WTC11 (cell line): ENCODE measurements at places on chromosomes 3 and 15.
A peak's percentile ranks its signal among the peaks of the same experiment; 100 is the strongest.

DNA sequence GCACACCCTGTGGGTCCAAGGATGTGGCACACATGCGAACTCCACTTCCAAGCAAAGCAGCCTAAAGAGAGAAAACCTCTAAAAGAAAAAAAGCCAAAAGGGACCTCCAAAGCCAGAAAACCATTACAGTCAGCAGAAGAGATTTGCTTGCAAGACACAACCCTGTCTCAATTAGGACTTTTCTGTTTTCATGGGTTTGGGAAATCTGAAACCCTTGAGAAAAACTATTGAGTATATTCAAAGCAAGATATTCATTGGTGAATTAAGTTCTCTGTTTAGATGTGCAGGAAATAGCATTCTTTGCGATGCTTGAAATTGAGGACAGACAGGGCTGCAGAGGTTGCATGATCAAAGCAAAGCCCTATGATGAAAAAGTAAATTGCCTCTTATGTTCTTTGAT is 10.2 kb upstream of the LDHAL6B start:
- no peak for DNase-seq

- peak; percentile 95 for DNase-seq
These were observed 50.3 kb downstream of the LHFPL4 start for GRCh38 chr3:9503283-9503682.

GRCh38 chr3:114550165-114550564 is 256.3 kb downstream of the TIGIT start:
- no peak for DNase-seq

DNA sequence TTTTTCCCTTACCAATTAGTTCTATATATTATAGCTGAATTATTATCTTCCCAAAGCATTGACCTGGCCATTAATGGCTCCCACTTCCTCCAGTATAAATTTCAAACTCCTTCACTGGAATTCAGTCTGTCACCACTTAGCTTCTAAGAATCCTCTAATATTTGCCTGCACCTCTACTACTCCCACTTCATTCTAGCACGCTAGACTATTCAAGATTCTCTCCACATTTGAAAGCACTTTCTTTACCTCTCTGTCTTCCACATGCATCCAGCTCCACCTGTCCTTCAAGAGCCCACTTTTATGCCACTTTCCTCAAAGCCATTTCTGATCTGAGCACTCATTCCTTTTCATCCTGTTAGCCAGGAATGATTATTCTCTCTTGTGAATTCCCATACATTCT is 15.0 kb downstream of the SENP8 start:
- no peak for DNase-seq

DNA sequence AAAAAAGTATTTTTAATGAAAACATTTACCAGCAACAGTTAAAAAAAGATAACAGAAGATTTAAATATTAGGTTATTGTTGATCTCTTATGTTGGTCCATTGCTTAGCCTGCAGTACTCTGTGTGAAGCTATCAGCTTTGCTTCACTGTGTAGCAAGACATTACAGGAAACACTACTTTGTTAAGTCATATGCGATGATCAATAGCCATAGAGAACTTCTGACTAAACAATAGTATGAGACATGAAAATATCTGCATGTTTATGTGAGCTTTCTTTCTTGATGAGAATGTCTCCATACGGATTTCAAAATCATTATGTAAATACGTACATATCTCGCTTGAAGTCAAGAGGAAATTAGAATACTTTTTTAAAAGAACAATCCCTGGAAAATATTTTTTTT is 27.0 kb upstream of the CAPN3 start:
- DNase-seq = no peak

DNA sequence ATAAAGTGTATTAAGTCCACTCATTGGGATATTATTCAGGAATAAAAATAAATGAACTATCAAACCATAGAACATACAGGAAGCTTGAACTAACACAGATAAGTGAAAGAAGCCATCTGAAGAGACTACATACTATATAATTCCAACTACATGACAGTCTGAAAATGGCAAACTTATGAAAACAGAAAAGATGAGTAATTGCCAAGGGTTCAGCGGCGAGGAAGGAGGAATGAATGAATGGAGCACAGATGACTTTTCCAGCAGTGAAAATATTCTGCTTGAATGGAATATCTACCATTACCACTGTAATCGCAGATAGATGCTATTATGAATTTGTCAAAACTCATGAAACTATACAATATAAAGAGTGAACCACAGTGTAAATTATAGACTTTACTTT is 79.7 kb downstream of the PEAK1 start:
- no peak for DNase-seq

DNA sequence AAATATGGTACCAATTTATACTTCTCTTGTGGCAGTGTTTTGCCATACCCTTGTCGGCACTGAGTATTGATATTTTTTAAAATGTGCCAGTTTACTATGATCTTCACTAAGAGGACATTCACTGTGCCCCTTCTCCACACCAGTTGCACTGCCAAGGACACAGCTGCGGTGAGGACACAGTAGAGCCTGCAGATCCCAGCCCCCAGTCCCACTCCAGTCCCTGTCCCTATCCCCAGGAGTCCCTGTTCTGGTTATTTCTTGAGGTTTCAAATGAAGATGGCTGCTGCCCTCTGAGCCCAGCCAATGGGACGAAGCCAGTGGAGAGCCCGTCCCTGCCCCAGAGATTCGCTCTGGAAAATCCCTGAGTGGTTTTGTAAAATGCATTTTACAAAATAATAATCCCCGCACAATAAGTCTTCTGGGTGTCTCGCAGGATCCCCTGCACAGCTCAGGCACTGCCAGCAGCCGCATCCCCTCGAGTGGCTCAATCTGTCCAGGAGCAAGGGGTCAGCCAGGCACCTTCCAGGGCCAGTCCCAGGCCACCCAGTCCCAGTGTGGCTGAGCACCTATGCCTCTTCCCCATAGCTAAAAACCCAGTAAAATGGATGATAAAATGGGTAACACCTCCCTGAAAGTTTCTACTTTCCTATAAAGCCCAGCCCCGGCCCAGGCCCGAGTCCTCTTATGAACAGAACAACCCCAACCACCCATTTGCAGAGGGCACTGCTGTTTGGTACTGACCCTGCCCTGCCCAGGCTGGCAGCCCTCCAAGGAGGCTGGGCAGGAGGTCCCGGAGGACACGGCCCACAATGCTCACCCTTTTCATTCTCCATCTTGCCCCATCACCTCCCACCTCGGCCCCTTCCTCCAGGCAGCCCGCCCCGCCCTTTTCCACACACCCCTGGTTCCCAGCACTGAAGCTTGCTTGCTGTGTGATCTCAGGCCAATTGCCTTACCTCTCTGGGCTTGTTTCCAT is 91.1 kb downstream of the VGLL4 start:
- no peak for DNase-seq

GRCh38 chr3:1955750-1956149 is 142.9 kb upstream of the CNTN4 start:
- DNase-seq = no peak

GRCh38 chr3:120983841-120984240 is 75.8 kb downstream of the STXBP5L start:
- DNase-seq = no peak

- no peak for DNase-seq
These were observed 141.7 kb downstream of the OSBPL10 start for GRCh38 chr3:31839144-31839917.

DNA sequence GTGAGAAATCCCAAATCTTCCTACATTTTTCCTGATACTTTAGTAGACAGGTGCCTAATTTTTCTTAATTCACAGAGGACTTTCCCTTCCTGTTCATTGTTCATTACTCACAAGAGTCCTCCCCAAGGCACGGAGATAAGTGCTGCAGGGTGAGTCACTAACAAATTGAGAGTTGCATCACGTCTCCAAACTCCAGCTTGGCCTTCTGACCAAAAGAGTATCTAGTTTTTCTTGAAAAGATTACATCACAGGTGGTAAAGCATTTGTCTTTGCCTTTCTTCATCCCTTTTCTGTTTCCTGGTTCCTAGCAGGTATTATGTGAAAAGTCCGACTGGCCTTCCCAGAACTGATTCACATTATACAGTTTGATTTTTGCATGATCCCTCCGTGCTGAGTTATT is 24.9 kb upstream of the RASGRP1 start:
- DNase-seq = no peak

- DNase-seq = no peak
These were observed 147.0 kb upstream of the KCNMB2 start for GRCh38 chr3:178389258-178389657.

- DNase-seq = no peak
These were observed 104.9 kb downstream of the TPRG1 start for GRCh38 chr3:189276444-189277219.

DNA sequence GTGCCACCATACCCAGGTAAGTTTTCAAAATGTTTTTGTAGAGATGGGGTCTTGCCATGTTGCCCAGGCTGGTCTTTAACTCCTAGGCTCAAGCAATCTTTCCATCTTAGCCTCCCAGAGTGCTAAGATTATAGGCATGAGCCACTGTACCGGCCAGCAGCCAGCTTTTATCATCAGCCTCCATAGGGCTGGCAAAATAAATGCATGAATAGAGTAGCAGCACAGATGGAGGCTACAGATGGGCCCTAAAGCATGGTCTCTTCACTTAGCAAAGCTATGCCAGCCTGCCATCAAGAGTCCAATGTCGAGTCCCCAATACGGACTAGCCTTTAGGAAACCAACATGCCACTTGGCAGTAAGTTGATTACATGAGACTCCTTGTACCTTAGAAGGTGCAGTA is 63.8 kb downstream of the CNTN3 start:
- no peak for DNase-seq

GRCh38 chr3:16124636-16125035 is 49.8 kb upstream of the GALNT15 start:
- DNase-seq = no peak

- DNase-seq = no peak
These were observed 46.2 kb downstream of the NEK11 start for GRCh38 chr3:131072845-131073244.

GRCh38 chr3:39542588-39542988 is 75.1 kb downstream of the MOBP start:
- no peak for DNase-seq

- DNase-seq = no peak
These were observed 101.8 kb upstream of the AADACL2 start for GRCh38 chr3:151631946-151632345.
